Fibroblast of gingiva (primary cell): ENCODE measurements at places on chromosomes 16 and 17.
A peak's percentile ranks its signal among the peaks of the same experiment; 100 is the strongest.

DNA sequence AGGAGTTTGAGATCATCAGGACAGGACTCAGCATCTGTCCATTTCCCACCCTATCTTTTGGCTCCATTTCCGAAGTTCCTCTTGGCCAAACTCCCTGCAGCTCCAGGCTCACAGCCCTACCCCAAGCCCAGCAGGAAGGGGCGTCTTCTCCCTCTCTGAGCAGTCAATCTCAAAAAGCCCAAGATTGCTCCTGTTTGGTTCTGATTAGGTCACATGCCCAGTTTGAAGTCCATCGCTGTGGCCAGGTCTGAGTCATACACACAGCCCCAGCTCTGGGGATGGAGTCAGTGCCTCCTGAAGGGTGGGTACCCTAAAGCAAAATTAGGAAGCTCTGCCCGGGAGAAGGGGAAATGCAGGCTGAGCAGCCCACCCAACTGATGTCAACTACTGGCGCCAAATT, 23.9 kb downstream of the SNX20 start:
- no peak for DNase-seq

- peak; percentile 85 for DNase-seq
Measured at GRCh38 chr16:69618307-69618706, 52.5 kb downstream of the NFAT5 start.

GRCh38 chr16:17335826-17336529, 134.8 kb downstream of the XYLT1 start:
- DNase-seq = peak; percentile 9

DNA sequence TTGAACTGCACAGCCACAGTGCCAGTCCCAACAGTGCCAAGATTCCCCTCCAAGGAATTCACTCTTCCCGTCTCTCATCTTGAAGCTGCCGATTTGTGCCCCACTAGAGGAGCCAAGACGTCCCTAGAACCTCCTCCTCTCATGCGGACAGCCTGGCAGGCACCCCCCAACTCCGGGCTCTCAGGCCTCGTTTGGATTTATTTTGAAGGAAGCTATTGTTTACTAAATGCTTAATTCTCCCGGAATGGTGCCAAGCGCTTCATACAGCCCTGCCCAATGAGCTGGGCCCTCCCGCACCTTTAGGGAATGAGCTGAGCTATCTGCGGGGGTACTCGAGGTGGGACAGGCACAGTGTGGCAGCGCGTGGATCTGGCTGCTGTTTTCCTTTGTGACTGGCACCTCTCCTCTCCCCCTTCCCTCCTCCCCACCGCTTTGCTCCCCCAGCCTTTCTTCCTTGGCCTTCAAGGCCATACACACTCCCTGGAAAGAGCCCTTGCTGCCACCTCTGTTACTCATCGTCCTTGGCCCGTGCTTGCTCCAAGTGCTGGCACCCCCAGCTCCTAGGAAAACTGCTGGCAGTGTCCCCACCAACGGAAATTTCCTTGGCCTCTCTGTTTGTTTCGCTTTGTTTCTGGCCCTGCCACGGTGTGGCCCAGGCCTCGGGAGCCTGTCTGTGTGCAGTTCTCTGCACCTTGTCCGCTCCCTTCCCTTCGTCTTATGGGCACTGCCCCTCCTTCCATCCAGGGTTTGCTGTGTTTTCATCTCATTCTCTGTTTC, 49.9 kb upstream of the CDR2 start:
- peak; percentile 83 for DNase-seq

- no peak for DNase-seq
Measured at GRCh38 chr17:77832180-77832560, 126.3 kb upstream of the TNRC6C start.

GRCh38 chr16:88387941-88388627, 5.3 kb downstream of the ZNF469 start:
- DNase-seq = peak; percentile 73

- no peak for DNase-seq
Measured at GRCh38 chr16:50666658-50667496, 14.2 kb downstream of the SNX20 start.

DNA sequence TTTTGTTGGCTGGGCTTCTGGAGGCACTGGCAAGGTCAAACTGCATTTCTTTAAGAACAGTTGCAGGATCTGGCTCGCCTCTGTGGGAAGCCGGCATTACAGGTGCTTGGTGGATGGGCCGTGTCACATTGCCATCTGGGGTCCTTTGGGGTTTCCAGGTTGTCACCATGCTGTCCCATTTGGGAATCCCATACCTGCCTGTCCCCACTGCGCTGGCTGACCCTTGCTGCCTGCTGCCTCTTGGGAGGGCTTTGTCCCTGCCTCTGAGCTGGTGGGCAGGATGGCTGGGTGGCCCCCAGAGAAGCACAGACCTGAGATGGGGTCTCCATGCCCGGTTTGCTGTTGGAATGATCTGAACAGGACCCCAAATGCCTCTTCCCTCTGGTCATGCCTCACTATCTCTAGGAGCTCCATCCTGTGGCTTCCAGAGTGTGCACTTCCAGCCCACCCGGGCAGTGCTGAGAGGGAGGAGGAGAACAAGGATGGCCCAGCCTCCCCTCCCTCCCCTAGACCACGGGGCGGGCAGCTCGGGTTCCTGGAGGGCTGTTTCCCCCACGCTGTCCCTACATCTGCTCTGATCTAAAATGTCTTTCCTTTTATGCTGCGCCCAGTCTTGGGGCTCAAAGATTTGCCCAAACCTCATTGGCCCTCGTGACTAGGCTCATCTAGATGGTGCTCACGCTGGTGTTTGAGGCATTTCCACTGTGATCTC, 28.0 kb downstream of the OR1D5 start:
- no peak for DNase-seq

- no peak for DNase-seq
Measured at GRCh38 chr17:30103921-30104320, 12.7 kb upstream of the NSRP1 start.

DNA sequence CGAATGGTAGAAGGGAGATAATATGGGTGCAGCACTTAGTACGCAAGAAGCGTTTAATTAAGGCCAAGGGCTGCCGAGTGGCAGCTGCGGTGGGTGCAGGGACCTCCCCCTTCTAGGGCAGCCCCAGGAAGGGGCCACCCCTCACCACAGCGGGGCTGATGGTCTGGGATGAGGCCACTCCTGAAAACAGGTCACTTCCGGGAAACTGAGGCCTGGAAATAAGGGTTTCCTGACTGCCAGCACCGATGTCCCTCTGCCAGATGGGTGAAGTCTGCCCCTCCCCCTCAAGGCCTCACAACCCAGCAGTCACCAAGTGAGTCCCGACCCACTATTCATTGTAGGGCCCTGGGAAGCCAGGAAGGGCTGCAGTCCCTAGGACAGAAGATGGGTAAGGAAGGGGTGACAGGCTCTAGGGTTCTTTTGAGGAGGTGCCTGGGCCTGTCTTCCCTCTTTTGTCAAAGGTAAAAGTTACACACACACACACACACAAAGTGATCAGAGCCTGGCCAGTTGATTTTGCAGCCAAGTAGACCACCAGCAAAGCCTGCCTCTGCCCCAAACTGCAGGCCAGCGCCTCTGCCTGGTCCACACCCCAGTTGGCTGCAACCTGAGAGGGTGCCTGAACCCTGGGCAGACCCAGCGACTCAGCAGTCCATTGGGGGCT, 12.5 kb downstream of the SREBF1 start:
- DNase-seq = no peak

DNA sequence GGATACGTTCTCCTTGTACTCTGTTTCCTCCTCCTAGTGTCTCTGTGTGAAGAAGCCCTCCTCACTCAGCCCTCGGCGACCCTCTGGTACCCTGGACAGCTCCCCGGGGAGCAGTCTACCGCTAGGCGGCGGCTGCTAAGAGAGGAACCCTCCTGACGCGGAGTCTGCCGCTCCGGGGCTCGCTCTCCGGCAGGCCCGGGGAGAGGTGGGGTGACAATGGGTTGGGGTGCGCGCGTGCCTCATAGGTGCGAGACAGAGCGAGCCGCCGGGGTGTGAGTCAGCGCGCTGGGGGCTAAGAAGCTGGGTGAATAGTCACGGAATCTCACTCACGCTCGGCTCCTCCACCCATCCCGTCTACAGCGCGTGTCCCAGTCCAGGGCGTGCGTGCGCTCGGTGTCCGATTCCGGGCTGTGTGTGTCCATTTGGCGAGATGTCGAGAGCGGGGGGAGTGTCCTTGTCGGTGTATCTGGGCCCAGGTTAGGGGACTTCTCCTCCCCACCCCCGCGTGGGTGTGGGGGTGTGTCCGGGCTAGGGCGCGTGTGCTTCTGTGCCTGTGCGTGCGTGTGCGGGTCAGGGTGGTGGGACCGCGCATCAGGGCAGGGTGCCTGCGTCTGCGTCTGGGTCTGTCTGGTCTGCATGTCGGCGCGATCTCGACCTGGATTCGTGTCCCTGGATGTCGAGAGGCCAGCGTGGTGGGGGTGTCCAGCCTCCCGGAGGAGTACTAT, 577 bp upstream of the HS3ST2 start:
- no peak for DNase-seq

GRCh38 chr16:68884401-68884800, 41.1 kb downstream of the TANGO6 start:
- no peak for DNase-seq

DNA sequence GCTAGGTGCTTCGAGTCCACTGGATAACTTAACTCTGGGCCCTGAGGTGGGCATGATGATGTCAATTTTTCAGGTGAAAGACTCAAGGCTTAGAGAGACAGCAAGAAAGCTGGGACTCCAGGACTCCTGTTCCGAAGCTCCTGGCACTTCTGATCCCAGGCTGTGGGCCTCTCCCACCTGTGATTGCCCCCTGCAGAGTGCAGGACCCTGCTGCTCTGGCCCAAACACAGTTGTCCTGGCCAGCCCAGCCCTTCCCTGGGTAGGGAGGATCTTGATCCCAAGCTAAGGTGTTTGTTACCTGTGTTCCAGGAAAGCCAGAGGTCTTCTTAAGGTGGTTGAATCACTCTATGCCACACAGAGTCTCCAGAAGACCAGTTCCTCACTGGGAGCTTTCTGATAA, 3.1 kb downstream of the CHST5 start:
- DNase-seq = no peak

DNA sequence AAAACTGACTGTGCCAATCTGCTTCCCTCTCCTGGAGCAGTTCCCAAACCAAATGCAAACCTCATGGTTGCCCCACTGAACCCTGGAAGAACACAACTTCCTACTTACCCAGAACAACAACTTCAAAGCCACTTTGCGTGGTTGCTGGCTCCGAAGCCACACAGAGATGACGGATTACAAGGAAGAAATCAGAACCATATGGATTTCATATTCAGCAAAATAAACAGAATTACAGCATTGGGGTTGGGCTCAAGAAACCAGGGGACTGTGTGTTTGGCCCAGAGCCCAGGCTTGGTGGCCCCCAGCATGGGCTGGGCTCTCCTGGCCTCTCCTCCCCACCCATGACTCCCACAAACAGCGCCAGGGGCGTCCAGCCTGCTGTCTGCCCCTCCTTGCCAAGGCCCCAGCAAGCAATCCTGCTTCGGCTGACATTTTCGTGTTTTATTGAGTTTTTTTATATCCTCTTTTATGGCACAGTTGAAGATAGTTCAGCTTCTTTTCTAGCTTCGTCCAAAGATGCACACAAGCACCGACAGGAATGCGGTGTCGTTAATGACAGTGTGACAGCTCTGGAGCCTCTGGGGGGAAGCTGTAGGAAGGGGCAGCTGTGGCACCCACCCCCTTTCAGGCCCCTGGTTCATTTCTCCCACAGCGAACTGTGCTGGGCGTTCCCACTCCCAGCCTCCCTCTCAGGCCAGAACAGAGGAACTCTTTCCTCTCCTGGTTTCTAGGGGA, 137.1 kb downstream of the GAS7 start:
- DNase-seq = peak; percentile 86

- DNase-seq = no peak
Measured at GRCh38 chr17:10031127-10031526, 126.1 kb upstream of the RCVRN start.

DNA sequence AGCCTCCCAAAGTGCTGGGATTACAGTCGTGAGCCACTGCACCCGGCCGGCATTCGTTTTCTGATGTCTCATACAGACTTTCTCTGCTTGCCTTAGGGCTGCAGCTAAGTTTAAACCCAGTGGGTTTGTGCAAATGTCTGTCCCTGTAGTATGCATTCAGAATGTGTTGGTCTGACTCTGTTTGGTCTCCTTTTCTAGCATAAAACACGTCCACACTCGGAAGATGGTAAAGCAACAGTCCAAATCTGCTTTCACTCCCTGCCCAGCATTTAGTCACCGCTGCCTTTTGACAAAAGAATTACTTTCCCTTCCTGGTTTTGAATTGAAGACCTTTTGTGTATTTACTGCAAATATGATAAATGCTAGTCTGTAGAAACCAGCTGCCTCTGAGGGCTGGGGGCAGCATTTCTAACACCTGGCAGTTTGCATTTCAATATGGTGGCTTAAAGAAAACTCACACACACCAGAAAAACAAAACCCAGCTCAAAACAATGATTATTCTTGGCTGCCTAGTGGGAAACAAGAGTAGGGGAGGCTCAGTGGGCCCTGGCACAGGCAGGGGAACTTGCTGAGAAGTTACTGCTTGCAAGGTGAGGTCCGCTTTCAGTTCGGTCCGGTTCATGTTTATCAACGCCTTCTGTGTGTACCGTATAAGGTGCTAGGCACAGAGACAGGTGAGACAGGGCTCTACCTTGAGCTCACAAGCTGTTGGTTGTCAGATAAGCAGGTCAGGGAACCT, 56.9 kb downstream of the MSI2 start:
- DNase-seq = no peak

DNA sequence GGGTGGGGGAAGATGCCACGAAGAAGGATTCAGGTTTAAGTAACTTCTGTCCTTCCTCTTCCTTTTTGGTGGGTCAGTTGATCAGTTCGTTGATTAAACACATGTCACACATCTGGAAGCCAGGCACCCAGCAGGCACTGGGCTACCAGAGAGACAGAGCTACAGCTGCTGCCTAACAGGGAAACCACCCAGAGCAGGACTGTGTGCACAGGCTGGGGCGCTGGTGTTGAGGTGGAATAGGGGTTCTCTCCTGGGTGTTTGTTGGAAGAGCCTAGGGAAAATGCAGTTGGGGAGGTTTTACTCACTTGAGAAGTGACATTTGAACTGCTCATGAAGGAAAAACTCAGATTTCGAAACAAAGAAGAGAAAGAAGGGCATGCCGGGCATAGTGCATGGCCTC, 152.4 kb downstream of the IRX5 start:
- DNase-seq = no peak

GRCh38 chr16:51938861-51939260, 608.1 kb downstream of the TOX3 start:
- no peak for DNase-seq

DNA sequence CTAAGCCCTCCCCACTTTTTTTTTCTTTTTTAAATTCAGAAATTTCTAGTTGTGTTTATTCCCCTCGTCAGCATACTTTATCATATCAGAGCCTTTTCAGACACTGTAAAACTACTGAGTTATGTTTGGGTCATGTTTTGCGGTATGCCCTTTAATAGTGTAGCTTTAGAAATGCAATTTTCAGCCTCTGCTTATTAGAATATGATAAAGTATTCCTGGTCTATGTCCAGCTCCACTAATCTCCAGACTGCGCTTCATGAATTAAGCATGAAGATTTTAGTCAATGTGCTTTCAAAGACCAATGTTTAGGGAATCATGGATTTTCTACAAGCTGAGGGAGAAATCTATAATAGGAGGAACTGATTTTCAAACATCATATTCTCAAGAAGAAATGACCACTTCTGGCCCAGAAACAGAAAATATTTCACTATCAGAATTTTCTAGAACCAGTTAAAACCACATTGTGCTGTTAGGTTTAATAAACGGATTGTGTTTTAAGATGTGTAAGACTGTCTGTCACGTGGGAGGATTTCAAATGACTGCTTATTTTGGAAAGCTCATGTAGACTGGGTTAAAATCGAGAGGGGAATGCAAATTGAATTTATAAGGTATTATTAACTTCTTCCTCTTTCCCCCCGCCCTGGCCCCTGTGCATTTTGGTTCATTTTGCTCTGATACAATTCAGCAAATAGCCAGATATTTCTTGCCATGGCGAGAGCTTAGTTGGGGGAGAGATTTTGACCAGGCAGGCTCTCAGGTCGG, 498.5 kb downstream of the WWOX start:
- no peak for DNase-seq

- DNase-seq = no peak
Measured at GRCh38 chr16:28162326-28162877, 49.4 kb downstream of the XPO6 start.
